ENCODE measurements at places on chromosomes 3 and 15.

DNA sequence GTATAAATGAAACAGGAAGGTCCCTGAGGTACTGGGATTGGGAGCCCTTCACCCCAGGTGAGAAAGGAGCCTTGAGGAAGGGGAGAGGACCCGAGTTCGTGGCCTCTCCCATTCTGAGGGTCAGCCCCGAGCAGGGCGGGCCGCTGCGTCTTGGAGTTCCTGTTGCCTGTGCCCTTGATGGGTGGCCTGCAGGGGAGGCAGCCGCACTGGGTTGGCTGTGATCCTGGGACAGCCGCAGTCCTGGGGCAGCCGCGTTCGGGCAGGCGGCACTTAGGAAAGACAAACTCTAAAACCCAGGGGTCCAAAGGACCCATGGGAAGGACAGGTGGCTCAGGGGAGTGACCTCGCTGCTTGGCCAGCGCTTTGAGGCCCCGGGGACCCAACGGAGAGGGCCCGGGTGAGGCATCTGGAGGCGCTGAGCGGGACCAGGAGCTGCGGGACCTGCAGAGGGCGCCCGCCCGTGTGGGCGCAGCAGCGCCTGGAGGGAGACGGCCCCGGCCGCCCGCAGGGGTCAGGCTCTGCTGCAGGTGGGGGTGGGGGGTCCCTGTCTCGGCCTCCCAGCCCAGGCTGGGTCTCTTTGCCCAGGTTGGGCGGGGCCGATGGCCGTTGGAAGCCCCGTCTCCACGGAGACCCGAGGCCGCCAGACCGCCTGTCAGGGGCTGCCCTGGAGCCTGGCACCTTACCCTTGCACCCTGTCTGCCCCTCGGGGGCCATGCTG, 65.1 kb downstream of the HMCES start:
- no peak for DNase-seq

DNA sequence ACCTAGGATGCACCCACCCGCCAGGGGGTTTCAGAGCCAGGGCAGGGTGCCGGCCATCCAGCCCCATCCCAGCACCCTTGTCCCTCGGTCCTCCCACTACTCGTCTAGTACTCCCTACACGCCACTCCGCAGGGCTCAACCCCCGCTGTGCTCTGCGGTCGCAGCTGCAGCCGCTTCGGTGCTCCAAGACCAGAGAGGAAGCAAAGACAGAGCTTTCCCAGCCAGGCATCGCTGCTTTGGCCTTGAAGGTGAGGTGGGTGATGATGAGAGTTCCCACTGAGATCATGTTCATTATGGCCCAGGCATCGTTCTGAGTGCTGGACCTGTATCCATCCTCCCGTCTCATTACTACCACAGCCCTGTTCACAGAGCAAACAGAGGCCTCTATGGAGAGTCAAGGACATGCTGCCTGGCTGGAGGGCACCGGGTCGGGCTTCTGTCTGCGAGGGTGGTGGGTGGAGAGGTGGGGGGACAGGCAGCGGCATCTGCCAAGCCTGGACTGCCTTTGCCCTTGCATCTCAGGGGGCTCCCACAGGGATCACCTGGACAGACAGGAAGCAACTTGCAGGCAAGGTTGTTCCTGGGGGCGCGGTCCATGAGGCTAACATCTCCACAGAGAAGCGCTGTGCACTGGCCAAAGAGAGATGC, 66.9 kb downstream of the KLF13 start:
- no peak for DNase-seq

GRCh38 chr3:42844412-42844713, 31.3 kb downstream of the CYP8B1 start:
- DNase-seq, result no peak

DNA sequence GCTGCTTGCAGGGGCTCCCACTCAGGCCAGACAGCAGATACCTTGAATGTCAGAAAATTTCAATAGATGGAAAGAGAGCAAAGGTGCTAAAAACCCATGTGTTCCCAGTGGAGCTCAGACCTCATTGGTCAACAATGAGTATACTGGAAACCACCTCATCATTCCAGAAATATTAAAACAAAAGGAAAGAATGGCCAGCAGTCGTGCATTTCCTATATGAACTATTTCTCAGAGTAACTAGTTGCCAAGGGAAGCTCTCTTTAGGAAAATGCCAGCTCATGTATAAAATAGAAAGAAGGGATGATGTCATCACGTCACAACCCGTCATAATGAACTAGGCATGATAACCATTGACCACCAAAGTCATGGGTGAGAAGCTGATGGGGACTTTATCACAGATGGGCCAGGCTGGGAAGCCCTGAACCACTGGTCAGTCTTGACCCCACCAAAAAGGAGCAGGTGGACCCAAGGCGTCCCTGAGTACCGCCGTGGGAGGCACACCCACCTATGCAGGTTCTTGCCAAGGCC, 17.5 kb downstream of the DNAJB8 start:
- no peak for DNase-seq

DNA sequence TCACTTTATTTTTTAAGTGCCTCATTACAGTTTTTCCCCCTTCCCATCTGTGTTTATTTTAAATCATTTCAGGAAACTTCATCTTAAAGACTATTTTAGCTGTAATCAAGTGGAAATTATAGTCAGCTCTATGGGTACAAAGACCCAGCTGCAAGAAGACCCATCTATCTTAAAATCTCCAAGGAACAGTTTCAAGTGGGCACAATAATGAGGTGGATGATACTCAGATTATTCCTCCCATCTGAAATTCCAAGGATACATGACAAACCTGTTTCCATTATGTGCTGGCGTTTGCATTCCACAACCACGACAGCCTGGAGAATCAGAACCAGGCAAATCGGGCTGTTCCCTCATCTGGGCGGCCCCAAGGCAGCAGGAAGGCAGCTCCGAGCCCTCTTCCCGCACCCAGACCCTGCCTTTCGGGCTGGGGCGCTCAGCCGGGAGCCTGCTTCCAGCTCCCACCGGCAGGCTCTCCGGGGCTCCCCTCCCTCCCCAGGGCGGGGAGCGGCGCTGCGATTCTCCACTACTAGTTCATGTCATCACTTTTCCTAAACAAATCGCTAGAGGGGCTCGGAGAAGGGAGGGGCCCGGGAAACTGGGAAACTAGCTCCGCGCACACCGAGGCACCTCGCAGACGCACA, at the start of gene MGLL:
TSS of gene MGLL (minus strand) at position 475 of the 641 bp plus-strand sequence. CDS start at position 278, 197 bp downstream.
- no peak for DNase-seq

GRCh38 chr3:43290956-43291355, 4.6 kb downstream of the SNRK start:
- DNase-seq, result no peak

DNA sequence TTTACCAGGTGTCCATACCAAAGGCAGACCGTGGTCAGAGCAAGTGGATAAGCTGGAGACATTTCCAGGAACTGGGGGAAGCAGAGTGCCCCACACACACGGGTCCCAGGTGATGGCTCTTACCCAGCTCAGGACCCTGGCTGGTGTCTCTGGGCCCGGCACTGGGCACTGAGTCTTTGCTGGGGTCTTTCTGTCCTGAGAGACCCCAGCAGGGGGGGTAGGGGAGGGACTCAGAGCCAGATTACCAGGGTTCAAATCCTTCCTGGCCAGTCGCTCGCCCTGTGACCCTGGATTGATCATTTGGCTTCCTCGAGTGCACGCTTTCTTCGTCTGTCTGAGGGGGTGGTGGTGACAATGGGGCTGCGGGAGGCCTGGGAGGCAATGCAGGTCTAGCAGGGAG, 95.7 kb downstream of the PLXNA1 start:
- no peak for DNase-seq

DNA sequence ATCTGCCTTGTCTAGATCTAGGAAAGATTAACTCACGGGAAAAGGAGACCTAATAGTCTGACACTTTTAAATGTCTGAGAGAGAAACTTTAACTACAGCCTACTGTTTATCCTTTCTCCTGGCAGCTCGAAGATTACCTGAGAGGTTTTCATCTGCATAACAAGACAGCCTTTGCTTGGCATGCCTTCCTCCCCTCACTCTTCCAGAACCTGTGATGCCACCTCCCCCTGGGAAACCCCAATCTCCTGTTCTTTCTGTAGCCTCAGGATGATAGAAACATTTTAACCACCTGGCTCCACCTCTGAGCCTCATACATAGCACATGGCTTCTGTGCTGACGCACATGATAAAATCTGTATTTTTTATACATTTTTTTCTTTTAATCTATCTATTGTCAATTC, 420.8 kb downstream of the CNTN6 start:
- DNase-seq, result no peak

- DNase-seq, result no peak
Measured at GRCh38 chr3:106277731-106278130, 408.9 kb upstream of the CBLB start.

DNA sequence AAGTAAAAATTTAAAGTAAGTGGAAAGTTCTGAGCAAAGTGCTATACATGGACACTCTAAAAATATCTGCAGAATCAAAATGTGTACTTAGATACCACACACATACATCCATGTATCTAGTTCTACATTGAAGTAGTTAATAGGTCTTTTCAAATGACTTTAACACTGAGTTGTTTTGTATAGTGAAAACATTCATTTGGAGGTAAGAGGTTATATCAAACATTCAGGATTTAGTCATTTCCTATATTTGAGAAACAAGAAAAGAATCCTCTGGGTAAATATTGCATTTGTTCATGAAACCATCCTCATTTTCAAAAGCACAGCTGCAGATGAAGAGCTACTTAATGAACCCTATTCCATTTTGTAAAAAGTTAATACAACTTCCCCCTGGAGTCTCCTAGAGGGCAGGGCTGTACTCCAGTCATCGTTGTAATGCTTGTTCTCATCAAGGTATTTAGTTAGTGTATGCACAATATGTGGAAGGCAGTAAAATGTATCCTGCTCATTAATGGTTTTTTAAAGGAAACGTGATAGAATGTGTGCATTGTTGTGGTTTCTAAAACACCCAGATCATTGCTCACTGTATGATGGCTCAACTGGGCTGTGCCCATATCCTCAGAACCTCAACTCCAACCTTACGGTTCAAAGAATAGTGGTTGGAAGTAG, 26.2 kb downstream of the ARPP21 start:
- no peak for DNase-seq

DNA sequence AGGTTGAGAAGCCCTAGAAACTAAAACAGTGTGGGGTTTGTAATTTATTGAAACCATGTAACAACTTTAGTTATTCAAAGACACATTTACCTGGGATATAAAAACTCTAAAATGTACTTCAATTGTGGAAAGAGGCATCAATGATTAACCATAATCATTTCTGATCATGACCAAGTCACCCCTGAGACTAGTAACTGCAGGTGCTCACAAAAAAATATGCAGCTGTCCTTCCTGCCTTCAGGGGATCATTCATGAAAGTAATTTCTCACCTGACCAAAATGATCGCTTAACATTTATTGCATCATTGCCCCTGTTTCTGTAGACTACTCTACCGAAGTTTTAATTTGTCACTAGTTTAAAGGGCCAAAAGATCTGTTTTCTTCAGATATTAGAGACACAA, 9.0 kb downstream of the ACP3 start:
- no peak for DNase-seq

- DNase-seq, result no peak
Measured at GRCh38 chr3:121167374-121168139, 259.6 kb downstream of the STXBP5L start.

DNA sequence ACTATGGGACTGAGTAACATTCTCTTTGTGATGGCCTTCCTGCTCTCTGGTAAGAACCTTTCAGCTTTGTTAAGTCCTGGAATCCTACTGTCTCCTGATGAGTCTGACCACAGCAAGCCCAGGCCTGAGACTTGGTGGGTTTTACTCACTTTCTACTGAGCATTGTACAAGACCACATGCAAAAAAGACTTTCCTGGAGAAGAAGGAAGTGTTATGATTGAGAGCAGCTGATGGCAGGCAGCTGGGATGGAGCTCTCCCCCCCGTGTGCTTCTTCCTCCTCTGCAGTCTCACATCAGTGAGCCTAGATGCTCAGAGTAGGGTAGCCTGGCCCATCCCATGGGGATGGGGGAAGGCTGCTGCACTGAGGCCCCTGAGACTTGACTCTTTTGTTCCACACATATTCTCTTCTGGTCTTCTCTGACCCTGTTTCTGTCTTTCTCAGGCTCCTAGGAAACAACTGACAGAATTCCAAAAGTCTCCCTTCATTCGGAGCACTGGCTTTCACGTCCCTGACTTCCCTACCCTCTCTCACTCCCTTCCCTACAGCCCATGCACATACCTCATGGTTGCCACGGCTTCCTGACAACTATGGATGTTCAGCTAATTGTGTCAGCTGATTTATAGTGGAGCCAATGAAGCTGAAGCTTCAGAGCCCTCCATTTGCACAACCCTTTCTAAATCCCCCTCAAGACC, 36.6 kb downstream of the CD86 start:
- no peak for DNase-seq

DNA sequence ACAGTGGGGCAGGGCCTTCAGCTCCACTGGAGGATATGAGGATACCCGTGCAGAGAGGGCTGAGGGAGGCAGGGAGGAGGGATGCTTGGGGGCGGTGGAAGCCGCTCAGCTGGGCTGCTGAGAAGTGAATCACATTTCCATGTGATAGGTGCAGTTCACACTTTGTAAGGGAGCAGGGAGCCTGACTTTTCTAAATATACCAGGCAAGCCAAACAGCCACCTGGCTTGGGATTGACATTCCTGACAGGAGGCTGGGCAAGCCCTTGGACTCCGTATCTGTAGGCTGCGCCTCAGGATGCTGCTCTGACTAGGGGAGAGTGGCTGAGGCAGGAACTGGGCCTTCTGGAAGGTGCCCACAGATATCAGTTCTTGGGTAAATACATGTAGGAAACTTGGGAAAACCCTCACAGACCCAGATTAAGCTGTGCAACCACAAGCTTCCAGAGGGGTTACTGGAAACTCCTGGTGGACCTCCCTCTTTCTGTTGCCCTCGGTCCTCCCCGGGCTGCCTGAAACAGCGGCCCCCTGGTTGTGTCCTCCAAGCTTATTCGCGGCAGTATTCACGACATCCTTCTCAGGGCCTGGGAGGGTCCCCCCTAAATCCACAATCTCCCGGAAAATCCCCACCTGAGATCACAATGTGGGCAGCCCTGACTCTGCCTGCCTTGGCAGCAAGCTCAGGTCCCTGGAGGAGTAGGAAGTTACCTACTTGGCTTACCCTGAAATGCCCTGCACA, 33.0 kb upstream of the ADCY5 start:
- DNase-seq, result no peak

DNA sequence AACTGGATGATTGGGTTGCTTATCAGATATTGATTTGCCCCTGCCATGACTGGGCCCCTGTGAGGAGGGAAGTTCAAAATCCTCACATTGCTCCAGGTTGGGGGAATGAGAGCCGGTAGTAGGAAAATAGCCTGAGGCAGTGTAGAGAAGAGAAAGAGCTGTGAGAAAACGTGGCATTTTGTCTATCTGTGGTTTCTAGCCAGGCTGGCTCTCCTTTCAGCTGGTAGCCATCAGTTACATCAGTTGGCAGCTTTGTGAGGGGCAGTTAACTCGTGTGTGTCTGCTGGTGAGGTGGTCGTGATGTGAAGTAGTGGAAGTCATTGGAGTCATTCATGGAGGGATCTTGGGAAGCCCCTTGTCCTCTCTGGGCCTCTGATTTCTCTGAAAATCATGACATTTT, 5.2 kb downstream of the ESYT3 start:
- no peak for DNase-seq

GRCh38 chr3:47002171-47003055, 22.9 kb downstream of the NBEAL2 start:
- no peak for DNase-seq
